ENCODE measurements at places on chromosomes 6 and 20.

DNA sequence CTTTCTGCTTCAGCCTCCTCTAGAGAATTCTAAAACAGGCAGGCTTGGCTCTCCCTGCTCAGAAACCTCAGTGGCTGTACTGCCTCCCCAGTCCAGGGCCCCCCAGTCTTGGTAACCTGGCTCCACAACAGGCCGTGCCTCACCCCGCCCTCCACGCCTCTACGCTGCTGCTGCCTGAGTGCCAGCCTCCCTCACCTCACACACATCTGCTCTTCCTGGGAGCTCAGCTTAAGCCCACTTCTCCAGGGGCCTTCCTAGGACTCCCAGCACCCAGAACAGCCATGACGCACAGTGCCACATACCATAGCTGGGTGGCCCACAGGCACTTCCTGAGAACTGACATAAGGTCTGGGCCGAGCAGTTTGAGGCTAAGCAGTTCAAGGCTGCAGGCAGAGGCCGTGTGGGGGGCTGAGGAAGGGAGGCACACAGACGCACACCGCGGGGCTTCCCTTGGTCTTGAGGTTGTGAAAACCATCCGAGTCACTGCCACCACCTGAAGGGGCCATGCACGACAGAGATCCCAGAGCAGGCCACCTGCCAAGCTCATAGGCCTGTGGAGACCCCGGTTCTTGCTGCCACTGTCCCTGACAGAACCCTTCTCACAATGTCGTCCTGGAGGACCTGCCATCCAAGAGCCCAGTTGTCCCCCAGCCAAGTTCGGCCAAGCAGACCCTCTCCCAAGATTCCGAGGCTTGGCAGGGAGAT is 42.6 kb downstream of the DSTN start:
- DNase-seq = peak; percentile 51

GRCh38 chr6:44263354-44264100 is 1.8 kb downstream of the NFKBIE start:
- DNase-seq = no peak

DNA sequence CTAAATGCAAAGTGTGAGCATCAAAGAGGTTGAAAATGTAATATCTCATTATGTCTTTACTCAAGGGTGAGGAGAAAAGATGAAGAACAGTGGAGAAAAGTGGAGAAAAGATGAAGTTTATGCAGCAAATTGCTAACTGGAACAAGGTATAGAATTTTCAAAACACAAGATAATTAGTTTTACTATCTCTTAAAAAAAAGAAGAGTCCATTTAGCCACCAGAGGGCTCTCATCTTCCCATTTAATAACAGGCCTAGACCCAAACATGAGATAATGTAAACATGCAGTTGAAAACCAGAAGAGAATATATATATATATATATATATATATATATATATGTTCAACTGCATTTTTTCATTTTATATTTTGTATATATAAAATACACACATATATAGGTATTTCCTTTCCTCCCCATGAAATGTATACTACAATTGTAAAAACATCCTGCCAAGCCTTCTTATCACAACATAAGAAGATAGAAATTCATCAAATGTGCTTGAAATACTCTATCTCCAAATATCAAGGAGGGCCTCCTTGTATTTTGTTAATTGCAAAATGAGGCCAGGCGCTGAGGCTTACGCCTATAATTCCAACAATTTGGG is 78.4 kb downstream of the ADTRP start:
- no peak for DNase-seq

- DNase-seq = no peak
These were observed 559 bp downstream of the APMAP start for GRCh38 chr20:24991897-24992486.

DNA sequence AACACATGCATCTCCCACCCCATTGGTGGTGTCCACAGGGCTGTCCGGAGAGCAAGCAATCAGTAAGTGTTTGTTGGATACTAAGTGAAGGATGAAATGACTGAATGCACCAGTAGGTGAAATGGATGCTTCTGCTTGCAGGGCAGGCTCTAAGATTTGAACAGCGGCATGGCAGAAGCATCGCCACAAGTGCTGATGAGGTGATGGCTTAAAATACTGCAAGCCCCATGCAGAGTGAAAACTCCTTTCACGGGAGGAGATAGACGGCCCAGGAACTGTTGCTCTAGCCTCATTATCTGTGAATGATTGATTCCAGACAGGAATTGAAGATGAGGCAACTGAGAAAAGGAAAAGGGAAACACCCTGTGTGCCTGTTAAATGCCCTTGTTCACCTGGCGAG is 158.9 kb downstream of the LY86 start:
- no peak for DNase-seq

- no peak for DNase-seq
These were observed 483.4 kb upstream of the FLRT3 start for GRCh38 chr20:14820771-14821170.

DNA sequence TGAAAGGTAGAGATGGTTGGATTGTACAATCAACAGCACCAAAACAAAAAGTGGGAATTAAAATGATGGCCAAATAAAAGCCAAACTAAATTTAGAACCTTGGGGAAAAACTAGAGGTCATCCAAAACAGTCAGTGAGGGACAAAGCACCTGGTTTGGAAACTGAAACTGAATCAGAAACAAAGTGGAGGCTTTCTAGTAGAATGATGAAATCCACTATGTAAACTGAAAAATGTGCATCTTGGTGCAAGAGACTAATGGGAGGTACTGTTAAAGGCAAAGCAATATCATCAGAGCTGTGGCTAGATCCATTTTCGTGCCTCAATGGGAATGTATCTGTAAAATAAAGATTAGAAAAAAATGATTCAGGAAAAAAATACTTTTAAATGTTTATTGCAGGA is 380.0 kb upstream of the GJE1 start:
- DNase-seq = no peak

DNA sequence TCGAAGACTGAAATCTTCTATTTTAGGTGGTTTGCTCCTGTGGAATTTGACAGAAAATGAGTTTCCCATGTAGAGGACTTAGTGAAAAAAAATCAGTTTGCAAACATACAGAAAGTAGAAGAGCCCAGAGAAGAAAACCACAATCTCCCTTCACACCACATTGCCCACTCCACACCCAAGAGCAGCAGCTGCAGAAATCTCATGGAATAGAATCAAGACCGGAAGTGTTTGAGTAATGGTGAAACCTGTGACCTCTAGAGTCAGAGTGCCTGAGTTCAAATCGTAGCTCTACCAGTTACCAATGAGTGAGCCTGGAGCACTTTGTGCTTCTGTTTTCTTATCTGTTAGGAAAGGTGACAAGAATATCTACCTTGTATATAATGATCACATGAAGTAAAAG is 4.6 kb downstream of the SIRPG start:
- no peak for DNase-seq

DNA sequence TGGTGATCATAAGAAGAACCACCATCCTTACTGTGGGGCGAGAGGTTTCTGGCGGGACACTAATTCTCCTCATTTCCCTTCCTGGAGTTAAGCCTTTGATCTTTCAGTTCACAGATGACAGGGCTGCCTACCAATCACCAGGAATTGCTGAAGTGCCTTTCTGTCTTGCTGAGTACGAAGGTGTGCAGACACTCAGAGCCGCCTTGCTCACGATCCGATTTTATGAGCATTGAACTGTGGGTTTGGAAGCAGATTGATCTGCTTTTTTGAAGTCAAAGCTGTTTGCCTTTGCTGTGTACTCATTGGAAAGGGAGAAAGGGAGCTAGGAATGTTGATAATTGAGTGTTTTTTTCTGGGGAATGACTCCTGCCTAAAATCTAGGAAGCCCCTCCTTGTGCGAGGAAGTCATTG is 129.1 kb upstream of the SALL4 start:
- DNase-seq = no peak

GRCh38 chr6:132070356-132070755 is 119.2 kb upstream of the CCN2 start:
- DNase-seq = no peak

DNA sequence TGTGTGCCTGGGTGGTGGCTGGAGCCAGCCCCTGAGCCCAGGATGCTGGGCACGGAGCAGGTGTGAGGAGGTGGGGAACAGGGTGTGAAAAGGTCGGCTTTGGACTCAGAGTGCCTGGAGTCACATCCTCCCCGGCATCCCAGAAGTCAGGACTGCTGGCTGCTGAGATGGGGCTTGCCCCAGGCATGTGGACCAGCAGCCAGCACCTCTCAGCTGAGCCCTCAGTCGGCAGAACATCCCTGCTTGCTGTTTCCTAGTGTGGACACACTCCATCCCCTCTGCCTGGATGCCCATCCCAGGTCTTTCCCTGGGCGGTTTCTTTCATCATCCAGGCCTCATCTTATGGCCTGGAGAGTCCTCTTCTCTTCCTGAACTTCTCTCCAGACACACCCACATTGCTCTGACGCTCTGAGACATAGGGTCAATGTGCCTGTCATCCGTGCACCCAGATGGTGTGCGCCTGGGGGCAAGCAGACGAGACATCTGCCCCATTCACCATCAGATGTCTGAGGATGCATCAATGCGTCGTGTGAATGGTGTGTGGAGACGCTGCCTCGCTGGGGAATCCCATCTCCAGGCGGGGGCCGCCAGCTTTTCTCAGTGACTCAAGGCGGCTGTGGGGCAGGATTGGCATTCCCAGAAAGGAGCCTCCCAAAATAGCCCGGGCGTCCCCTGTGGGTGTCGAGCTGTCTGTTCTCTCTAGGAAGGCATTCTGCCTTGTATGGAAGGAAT is 104.2 kb downstream of the SYCP2 start:
- no peak for DNase-seq

- peak; percentile 69 for DNase-seq
These were observed 19.2 kb downstream of the PRND start for GRCh38 chr20:4740774-4741431.

- DNase-seq = no peak
These were observed 5.9 kb downstream of the PTPRA start for GRCh38 chr20:2879146-2879545.

GRCh38 chr20:1734269-1734858 is 76.8 kb upstream of the SIRPG start:
- DNase-seq = no peak

GRCh38 chr6:48490658-48491057 is 379.7 kb upstream of the PTCHD4 start:
- no peak for DNase-seq

- DNase-seq = no peak
These were observed 780 bp upstream of the KIAA0319 start for GRCh38 chr6:24646771-24647170.

- no peak for DNase-seq
These were observed 49.5 kb downstream of the DLGAP4 start for GRCh38 chr20:36355469-36356171.

DNA sequence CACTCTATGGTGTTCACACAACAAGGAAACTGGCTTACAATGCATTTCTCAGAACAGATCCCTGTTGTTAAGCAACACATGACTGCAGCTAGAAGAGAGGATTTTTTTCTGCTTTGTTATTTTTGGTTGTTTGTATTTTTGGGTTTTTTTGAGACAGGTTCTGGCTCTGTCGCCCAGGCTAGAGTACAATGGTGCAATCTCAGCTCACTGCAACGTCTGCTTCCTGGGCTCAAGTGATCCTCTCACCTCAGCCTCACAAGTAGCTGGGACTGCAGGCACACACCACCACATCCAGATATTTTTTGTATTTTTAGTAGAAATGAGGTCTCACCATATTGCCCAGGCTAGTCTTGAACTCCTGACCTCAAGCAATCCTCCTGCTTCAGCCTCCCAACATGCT is 12.7 kb downstream of the CD24 start:
- no peak for DNase-seq

DNA sequence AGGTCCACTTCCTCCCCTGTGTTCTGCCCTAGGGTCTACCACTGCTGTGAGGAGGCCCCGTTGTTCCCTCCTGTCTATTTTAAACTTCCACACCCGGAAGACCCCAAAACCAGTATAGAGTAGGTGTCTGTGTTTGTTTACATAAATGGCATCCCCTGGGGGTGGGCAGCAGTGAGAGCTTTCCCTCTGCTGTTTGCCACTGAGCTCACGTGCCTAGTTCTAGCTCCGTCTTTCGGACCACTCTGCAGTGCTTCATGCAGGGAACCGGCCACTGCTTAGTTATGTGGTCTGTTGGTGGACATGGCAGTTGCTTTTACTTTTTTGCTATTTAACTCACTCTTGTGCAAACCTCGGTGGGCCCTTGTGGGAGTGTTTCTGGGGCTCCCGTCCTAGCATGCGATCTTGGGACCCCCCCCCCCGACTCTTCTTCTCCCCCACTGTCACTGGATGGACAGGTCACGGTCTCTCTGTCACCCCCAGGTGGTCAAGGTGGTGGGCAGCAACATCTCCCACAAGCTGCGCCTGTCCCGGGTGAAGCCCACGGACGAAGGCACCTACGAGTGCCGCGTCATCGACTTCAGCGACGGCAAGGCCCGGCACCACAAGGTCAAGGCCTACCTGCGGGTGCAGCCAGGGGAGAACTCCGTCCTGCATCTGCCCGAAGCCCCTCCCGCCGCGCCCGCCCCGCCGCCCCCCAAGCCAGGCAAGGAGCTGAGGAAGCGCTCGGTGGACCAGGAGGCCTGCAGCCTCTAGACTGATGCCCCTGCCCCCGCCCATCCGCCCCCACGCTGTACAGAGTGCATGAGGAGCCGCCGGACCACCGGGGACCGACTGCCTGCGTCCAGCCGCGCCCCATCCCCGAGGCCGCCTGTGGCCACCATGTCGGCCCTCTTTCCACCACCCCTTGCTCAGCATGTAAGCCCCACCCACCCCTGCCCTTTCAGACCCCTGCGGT is 40.9 kb downstream of the VSTM2L start:
- DNase-seq = no peak

DNA sequence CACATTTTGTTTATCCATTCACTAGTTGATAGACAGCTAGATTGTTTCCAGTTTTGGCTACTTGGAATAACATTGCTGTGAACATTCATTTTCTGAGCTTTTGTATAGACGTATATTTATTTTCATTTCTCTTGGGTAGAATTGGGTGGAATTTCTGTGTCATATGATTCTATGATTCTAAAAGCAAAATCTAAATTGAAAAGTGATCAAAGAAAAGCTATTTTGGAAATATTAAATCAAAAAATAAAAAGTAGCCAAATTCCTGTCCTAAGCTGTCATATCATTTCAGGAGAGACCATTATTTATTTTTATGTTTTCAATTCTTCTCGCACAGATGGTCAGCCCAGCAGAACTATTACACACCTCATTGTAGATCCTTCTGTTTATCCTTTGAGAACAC is 229.2 kb downstream of the COL12A1 start:
- no peak for DNase-seq

- DNase-seq = no peak
These were observed 32.0 kb upstream of the KATNA1 start for GRCh38 chr6:149680503-149680902.

- no peak for DNase-seq
These were observed 38.1 kb downstream of the SYNE1 start for GRCh38 chr6:152598901-152599537.
